ENCODE measurements at places on chromosomes 7 and 10.
A peak's percentile ranks its signal among the peaks of the same experiment; 100 is the strongest.

DNA sequence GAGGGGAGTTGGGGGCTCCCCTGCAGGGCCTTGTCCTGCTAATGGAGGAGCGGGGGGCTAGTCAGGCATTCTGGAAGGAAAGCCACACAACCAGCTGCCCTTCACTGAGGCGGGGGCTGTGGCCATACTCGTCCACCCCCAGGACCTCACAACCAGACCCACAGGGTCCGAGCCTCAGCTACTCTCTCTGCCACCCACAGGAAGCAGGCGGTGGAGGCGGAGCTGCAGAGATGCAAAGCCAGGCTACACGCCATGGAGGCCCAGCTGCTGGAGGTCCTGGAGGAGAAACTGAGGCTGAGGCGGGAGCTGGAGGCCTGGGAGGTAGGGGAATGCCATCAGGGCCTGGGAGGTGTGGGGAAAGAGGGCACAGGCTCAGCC is 3.1 kb downstream of the ABHD11 start:
- no peak overlapping the region for H3K27ac ChIP-seq
- H3K4me3 ChIP-seq: no peak overlapping the region
- no peak for DNase-seq
- peaks cover 30% of the 10 kb centered on the region for H3K4me1 ChIP-seq
- H3K36me3 ChIP-seq: peaks cover 13% of the 10 kb centered on the region

- peak within 1 kb of the TSS; percentile 59 for H3K4me3 ChIP-seq
- DNase-seq: no peak
- no peaks in the 10 kb centered on the region for H3K36me3 ChIP-seq
- H3K4me1 ChIP-seq: peaks cover 15% of the 10 kb centered on the region
- H3K27ac ChIP-seq: no peak within 1 kb of the TSS
- H3K27me3 ChIP-seq: peaks cover 90% of the 10 kb centered on the region
These were observed at the start of gene RBM20 for GRCh38 chr10:110643653-110644597. Gene RBM20, plus strand, starts transcription at chr10:110644336. Its CDS starts 119 bp downstream, at chr10:110644455.

- H3K4me1 ChIP-seq: peaks cover 58% of the 10 kb centered on the region
- peaks cover 9% of the 10 kb centered on the region for H3K36me3 ChIP-seq
- DNase-seq: peak; percentile 56
- no peak overlapping the region for H3K27ac ChIP-seq
These were observed 146.5 kb downstream of the ARID5B start for GRCh38 chr10:62047960-62048383.

- H3K27ac ChIP-seq: no peak overlapping the region
- H3K4me3 ChIP-seq: no peak overlapping the region
- no peaks in the 10 kb centered on the region for H3K36me3 ChIP-seq
- no peaks in the 10 kb centered on the region for H3K4me1 ChIP-seq
- H3K27me3 ChIP-seq: no peaks in the 10 kb centered on the region
These were observed 100.6 kb upstream of the MDFIC start for GRCh38 chr7:114821030-114821900.

DNA sequence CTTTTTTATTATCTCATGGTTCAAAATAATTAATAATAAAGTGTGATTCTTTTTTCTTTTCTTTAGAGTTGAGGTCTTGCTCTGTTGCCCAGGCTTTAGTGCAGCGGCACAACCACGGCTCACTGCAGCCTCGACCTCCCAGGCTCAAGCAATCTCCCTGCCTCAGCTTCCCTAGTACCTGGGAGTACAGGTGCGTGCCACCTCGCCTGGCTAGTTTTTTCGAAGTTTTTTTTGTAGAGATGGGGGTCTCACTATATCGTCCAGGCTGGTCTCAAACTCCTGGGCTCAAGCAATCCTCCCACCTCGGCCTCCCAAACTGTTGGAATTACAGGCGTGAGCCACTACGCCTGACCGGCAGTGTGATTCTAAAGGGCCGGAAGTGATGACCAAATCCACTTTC is 28.0 kb upstream of the MSRB2 start:
- no peak for DNase-seq
- H3K27ac ChIP-seq: no peak overlapping the region
- no peak overlapping the region for H3K4me3 ChIP-seq
- H3K27me3 ChIP-seq: no peaks in the 10 kb centered on the region
- peaks cover 14% of the 10 kb centered on the region for H3K4me1 ChIP-seq

- H3K27ac ChIP-seq: no peak overlapping the region
- no peak overlapping the region for H3K4me3 ChIP-seq
- peaks cover 39% of the 10 kb centered on the region for H3K36me3 ChIP-seq
These were observed 22.6 kb downstream of the PDIA4 start for GRCh38 chr7:149005427-149006344.

DNA sequence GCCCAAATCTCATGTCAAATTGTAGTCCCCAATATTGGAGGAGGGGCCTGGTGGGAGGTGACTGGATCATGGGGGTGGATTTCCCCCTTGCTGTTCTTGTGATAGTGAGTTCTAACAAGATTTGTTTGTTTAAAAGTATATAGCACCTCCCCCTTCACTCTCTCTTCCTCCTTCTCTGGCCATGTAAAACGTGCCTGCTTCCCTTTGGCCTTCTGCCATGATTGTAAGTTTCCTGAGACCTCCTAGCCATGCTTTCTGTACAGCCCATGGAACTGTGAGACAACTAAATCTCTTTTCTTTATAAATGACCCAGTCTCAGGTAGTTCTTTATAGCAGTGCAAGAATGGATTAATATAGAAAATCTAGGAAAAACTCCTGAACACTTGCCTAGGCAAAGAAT is 202.1 kb upstream of the SLC26A5 start:
- no peaks in the 10 kb centered on the region for H3K4me1 ChIP-seq
- H3K36me3 ChIP-seq: no peaks in the 10 kb centered on the region
- no peaks in the 10 kb centered on the region for H3K27me3 ChIP-seq
- no peak overlapping the region for H3K27ac ChIP-seq
- no peak overlapping the region for H3K4me3 ChIP-seq
- no peak for DNase-seq

GRCh38 chr10:131121511-131122035 is 189.9 kb downstream of the TCERG1L start:
- no peaks in the 10 kb centered on the region for H3K27me3 ChIP-seq
- no peak overlapping the region for H3K4me3 ChIP-seq
- no peaks in the 10 kb centered on the region for H3K4me1 ChIP-seq
- no peak overlapping the region for H3K27ac ChIP-seq

- peaks cover 13% of the 10 kb centered on the region for H3K4me1 ChIP-seq
- no peak overlapping the region for H3K27ac ChIP-seq
- DNase-seq: no peak
- no peaks in the 10 kb centered on the region for H3K36me3 ChIP-seq
- H3K27me3 ChIP-seq: no peaks in the 10 kb centered on the region
These were observed 3.3 kb upstream of the PLXDC2 start for GRCh38 chr10:19812976-19813375.

- no peak overlapping the region for H3K27ac ChIP-seq
- peaks cover 6% of the 10 kb centered on the region for H3K4me1 ChIP-seq
- DNase-seq: no peak
- H3K27me3 ChIP-seq: no peaks in the 10 kb centered on the region
- no peak overlapping the region for H3K4me3 ChIP-seq
These were observed 282.3 kb downstream of the TWIST1 start for GRCh38 chr7:18835001-18835690.

DNA sequence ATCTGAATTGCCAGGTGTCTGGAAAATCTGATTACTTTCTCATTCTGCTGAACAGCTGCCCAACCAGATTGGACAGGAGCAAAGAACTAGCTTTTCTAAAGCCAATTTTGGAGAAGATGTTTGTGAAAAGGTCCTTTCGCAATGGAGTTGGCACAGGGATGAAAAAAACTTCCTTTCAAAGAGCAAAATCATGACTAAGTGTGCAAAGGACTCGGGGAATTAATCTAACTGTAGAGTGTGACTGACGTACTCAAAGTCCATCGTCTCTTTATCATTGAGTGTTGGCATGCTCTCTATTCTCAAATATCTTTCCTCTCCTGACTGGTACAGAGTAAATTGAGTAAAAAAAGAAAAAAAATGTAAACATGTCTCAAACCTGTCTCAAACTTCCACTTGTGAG is 3.3 kb downstream of the NPS start:
- no peaks in the 10 kb centered on the region for H3K36me3 ChIP-seq
- no peak overlapping the region for H3K27ac ChIP-seq
- H3K4me3 ChIP-seq: no peak overlapping the region
- no peak for DNase-seq
- no peaks in the 10 kb centered on the region for H3K4me1 ChIP-seq

- H3K4me3 ChIP-seq: no peak overlapping the region
- H3K36me3 ChIP-seq: no peaks in the 10 kb centered on the region
- H3K4me1 ChIP-seq: no peaks in the 10 kb centered on the region
- H3K27ac ChIP-seq: no peak overlapping the region
- peak; percentile 24 for DNase-seq
These were observed 15.5 kb upstream of the SLC18A3 start for GRCh38 chr10:49594594-49594993.

DNA sequence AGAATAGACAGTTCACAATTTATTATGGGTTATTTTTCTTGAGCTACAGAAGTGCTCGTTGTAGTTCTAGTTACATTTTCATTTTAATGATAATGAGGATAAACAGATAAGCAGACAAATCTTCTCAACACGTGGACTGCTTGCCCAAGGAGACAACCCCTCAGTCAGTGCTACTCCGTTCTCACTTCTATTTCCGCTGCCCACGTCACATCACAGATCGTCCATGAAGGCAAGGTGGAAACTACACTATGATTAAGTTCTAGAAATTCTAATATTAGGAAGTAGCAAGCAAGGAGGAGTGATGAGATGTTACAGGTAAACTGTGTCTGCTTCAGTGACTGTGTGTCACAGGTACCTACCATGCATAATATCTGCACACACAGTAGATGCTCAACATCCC is 210.5 kb downstream of the CHCHD3 start:
- no peak overlapping the region for H3K27ac ChIP-seq
- peaks cover 5% of the 10 kb centered on the region for H3K4me1 ChIP-seq
- no peaks in the 10 kb centered on the region for H3K27me3 ChIP-seq
- H3K36me3 ChIP-seq: peaks cover 5% of the 10 kb centered on the region

- H3K4me1 ChIP-seq: peaks cover 20% of the 10 kb centered on the region
- no peak overlapping the region for H3K4me3 ChIP-seq
- no peaks in the 10 kb centered on the region for H3K27me3 ChIP-seq
- H3K27ac ChIP-seq: no peak overlapping the region
- DNase-seq: no peak
These were observed 8.2 kb upstream of the NPFFR1 start for GRCh38 chr10:70292004-70292403.

- no peak overlapping the region for H3K4me3 ChIP-seq
- no peak for DNase-seq
- peaks cover 35% of the 10 kb centered on the region for H3K4me1 ChIP-seq
- no peak overlapping the region for H3K27ac ChIP-seq
- H3K27me3 ChIP-seq: no peaks in the 10 kb centered on the region
These were observed 45.4 kb downstream of the CUBN start for GRCh38 chr10:17084258-17084657.

DNA sequence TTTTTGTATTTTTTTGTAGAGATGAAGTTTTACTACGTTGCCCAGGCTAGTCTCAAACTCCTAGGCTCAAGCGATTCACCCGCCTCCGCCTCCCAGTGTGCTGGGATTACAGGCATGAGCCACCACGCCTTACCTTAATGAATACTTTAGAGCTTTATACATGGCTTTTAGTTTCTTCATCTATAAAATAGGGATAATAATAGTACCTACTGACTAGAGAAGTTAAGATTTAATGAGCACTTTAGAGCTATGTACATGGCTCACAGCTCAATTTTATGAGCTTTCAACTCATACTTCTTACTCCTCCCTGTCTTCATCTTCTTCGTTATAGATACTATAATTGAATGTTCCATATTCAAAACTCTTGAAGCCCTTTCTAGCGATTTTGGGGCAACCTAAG is 229.7 kb upstream of the KAT6B start:
- H3K27ac ChIP-seq: no peak overlapping the region
- no peak for DNase-seq
- H3K27me3 ChIP-seq: no peaks in the 10 kb centered on the region
- no peaks in the 10 kb centered on the region for H3K4me1 ChIP-seq
- H3K4me3 ChIP-seq: no peak overlapping the region
- H3K36me3 ChIP-seq: peaks cover 11% of the 10 kb centered on the region
